Substantia nigra (tissue), 51 donors: ENCODE measurements at places on chromosomes 3 and 15.

- DNase-seq: no peak
Observed at GRCh38 chr3:67529915-67530314, 124.5 kb downstream of the SUCLG2 start.

- no peak for DNase-seq
Observed at GRCh38 chr3:89332386-89332785, 225.0 kb downstream of the EPHA3 start.

- DNase-seq: no peak
Observed at GRCh38 chr15:71577071-71577470, 233.3 kb upstream of the NR2E3 start.

- DNase-seq: no peak
Observed at GRCh38 chr15:20356911-20357480, 184.6 kb downstream of the GOLGA6L6 start.

- no peak for DNase-seq
Observed at GRCh38 chr3:124992041-124992440, 57.5 kb upstream of the MUC13 start.

GRCh38 chr3:127686512-127686894, 13.8 kb downstream of the ABTB1 start:
- DNase-seq: no peak

DNA sequence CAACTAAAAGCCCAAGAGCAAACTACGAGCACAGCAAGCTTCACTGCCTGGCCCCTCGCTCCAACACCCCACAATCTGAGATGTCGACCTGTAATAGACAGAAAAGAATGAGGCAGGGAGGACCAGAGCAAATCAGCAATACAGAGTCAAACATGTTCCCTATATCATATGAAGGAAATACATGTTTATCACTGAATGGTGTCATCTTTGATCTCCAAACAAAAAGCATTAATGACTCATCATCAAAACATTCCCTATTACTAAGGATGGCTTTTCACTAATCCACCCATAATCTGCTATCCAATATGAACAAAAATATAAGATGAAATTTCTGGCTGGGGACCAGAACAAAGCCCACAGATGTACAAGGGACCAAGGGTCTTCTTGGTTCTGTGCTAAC, 34.7 kb downstream of the MYO5A start:
- DNase-seq: no peak

- DNase-seq: no peak
Observed at GRCh38 chr15:39692356-39693327, 90.0 kb downstream of the FSIP1 start.

- no peak for DNase-seq
Observed at GRCh38 chr3:56275120-56275519, 193.1 kb downstream of the ERC2 start.

DNA sequence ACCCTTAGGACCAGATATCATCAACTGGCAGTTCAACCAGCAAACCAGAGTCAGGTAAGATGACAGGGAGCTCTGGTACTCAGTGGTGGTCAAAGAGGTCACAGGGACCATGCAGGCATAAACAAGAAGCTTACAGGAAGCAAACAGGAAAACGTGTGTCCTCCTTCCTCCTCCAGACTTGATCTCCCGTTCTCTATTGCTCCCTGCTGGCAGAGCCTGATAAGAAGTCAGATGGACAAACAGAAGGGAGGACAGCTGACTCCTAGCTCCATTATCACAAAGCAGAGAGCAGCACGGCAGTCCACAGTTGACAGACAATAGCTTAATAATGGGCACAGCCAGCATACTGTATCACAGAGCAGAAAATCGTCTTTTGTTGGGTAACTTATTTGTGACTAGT, 156.5 kb upstream of the SLC2A2 start:
- DNase-seq: no peak

DNA sequence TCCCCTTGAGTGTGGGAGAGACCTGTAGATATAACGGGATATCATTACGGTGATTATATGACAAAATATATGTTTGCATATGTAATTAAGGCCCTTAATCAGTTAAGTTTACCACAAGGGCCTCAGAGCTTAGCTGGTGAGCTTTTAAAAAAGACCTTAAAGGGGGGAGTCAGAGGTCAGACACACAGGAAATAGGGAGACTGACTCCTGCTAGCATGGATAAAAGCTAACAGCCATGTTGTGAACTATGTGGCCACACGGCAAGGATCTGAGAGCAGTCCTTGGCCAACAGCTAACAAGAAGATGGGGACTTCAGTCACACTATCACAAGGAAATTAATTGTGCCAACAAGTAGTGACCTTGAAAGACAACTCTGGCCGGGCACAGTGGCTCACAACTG, 3.1 kb downstream of the STAG1 start:
- DNase-seq: no peak

DNA sequence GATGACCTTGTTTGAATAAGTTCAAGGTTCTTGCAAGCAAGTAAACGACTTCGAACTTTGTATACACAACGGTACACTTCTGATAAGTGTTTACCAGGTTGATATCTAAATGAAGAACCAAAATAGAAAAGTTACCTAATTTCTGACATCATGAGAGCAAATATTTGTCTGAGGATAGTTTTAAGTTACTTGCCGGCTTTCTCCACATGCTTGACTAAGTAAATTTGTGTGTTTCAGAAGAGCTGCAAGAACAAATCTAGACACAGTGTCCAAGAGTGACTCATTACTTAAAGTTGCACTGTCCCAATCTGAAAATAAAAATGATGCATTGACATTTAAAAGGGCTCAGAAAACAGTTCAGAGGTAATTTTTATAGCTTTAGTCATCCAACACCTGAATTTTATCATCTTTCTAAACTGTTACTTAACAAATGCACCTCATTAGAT, 115.1 kb downstream of the HERC1 start:
- DNase-seq: no peak

- no peak for DNase-seq
Observed at GRCh38 chr3:116413319-116413718, 32.0 kb downstream of the LSAMP start.

DNA sequence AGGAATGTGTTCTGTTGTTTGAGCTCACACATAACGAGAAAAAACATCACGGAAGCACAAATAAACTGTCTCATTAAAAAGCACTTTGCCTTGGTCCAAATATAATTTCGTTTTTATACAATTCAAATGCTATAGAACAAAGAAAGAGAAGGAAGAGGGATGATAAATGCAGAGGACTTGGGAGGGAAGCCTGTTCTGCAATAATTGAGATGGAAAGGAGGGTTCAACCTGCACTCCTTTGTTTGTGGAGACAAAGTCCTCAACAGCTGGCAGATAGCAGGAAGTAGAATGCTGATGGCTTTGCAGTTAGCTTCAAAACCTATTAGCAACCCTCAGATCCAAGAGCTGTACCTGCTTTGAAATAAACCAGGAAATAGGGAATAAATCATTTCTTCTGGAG, 1010.8 kb downstream of the FHIT start:
- DNase-seq: no peak

GRCh38 chr3:153138276-153139210, 23.5 kb upstream of the RAP2B start:
- no peak for DNase-seq

DNA sequence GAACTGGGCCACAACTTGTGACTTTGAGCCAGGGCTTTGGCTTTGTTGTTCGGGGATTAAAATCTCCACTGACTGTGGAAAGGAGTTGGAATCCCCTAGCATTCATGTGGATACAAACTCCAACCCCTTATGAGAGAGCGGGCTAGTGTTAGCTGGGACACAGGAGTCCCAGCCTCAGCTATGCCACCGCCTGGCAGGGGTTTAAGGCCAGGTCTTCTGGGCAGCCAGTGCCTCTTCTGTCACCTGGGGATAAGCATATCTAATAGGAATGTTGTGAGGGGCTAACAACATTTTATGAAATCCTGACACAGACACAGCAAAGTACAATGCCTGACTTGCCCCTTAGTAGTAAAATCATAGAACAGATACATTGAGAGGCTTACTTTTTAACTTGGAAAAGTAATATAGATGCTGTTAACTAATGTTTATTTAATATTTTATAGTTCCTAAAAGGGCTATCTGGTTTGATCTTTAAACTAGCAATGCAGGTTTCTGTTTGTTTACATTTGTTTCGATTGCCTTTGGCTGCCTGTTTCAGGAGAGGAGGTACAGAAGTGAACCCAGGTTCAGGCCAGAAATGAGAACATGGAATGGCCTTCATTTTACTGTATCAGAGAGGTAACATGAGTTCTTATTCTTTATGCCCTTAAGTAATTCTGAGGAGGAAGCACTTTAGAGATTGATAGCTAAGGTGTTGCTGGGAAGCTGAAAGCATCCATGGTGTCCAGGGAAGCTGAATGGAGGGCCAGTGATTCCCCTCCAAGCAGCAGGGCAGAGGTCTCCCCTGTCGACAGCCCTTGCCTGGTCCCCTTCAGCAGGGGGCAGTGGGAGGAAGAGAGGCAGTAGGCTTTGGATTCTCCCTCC, 8.7 kb downstream of the GPR160 start:
- DNase-seq: no peak

- no peak for DNase-seq
Observed at GRCh38 chr15:54618120-54618519, 578.6 kb downstream of the RSL24D1 start.

DNA sequence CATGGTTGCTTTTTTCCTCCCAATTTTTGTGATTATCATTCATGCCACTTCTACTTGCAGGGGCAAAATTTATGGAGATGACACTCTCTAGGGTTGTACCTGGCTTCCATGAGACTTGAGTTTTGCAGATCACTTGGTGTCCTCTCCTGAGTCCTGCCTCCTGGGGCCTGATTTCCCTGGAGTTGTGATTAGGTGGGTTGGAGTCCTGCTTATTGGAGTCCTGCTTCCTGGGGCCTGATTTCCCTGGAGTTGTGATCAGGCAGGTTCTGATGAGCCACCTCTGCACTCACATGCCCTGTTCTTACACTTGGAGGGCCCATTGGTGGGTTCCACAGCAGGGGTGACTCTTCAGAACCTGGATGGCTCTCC, 102.0 kb downstream of the PDCD6IP start:
- no peak for DNase-seq

DNA sequence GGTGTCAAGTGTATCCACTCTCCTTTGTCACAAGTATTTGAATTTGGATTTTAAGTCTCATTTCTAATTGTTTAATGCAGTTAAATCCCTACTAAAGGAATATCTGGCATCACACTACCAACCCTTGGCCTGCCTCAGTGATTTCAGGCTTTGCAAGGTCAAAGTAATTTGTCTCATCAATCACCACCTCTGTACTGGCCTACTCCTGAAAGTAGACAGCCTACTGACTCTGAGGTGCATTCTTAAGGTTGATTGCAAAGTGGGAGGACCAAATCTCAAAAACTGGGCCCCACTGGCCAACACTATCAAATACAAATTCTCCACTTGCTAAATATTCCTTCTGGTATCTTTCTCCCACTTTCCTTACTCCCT, 851 bp upstream of the TEX55 start:
- DNase-seq: no peak

DNA sequence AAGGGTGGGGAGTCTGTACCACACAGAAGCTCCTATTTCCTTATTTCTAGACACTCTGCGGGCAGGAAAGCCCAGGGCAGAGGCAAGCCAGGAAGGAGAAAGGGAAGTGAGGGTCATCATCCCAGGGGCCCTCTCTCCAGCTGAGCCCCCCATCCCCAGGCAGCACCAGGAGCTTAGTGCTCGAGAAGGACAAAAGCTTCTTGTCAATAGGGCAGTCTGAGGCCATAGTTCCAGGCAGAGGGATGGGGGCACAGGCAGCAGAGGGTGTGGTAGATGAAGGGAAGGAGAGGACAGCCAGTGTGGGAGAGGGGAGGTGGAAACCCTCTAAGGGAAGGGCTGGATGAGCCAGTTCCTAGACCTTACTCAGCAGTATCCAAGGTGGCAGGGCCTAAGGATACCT, 2.7 kb downstream of the MAP1A start:
- no peak for DNase-seq

DNA sequence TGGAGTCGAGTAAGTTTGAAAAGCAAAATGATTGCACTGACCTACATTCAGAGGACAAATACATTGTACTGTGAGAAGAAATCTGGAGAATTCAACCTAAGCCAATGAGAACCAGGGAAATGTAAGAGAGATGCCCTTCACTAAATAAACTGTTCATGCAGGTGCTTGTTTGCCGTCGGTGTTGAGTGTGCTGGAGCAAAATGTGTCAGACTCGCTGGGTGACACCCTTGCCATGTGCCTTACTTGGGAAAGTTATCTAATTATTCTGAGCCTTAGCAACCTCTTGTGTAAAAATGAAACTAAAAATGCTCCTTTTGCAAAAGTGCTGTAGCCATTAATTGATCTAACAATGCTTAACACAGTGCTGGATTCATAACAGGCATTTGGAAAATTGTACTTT, 140.4 kb downstream of the GABRB3 start:
- DNase-seq: no peak

DNA sequence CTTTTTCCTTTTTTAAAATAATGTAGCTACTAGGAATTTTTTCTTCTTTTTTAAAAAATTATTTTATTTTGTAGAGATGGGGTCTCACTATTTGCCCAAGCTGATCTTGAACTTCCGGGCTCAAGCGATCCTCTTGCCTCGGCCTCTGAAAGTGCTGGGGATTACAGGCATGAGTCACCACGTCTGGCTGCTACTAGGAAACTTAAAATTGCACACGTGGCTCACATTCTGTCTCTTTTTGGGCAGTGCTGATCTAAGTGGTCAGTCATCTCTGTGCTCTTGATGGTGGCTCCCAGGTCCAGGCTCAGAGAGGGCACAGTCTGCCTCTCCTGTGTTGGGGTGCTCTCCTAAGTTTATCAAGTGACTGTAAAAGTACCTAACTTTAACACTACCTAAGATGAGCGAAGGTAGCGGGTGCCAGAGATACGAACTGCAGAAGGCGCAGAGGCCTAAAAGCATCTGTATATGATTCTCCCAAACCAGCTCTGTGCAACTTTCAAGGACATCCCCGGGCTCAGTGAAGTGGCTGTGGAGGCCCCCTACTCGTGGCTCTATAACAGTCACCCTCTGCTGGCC, 52.9 kb upstream of the SEC13 start:
- DNase-seq: no peak

DNA sequence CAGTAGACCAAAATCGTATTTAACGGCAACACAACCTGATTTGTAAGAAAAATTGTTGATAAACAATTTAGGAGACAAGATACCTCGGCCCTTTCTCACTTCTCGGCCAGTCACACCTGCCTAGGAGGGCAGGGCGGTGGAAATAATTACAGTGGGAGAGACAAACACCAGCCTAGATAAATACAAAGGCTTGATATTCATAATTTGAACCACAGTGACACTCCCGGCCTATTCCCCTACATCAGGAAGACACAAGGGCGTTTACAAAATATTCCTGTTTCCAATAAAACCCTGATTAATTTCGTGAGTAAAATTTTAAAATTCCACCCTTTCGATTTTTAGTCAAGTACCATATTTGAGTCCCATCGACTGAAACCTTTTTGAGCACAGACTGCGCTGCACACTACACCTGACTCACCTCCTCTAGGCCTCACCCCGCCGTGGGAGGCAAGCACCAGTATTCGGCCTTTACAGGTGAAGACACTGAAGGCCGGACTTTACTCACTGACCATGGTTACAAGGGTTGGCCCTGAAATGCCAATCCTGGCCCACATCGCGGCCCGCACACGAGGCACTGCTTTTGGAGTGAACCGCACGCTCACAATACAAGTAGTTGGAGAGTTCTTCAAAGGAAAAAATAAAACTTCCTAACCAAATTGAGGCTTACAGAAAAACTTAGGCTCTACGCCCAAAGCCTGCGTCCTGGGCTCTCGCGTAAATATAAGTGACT, 794 bp downstream of the ARPP19 start:
- DNase-seq: no peak

GRCh38 chr3:4332111-4332510, 28.9 kb downstream of the SETMAR start:
- no peak for DNase-seq

GRCh38 chr3:64039981-64040733, 16.9 kb upstream of the PSMD6 start:
- no peak for DNase-seq

GRCh38 chr3:64717872-64718613, 30.2 kb upstream of the ADAMTS9 start:
- no peak for DNase-seq
